ENCODE measurements at places on chromosomes 1 and 21.

GRCh38 chr1:209484429-209484828 lies 99.1 kb upstream of the CAMK1G start:
- no peak overlapping the region for H3K27ac ChIP-seq
- no peaks in the 10 kb centered on the region for H3K4me1 ChIP-seq
- H3K4me3 ChIP-seq = no peak overlapping the region
- no peak for DNase-seq
- H3K27me3 ChIP-seq = no peaks in the 10 kb centered on the region

GRCh38 chr1:67632356-67632755 lies 52.6 kb upstream of the GADD45A start:
- no peak for DNase-seq
- no peaks in the 10 kb centered on the region for H3K36me3 ChIP-seq
- H3K27ac ChIP-seq = no peak overlapping the region
- H3K27me3 ChIP-seq = no peaks in the 10 kb centered on the region

DNA sequence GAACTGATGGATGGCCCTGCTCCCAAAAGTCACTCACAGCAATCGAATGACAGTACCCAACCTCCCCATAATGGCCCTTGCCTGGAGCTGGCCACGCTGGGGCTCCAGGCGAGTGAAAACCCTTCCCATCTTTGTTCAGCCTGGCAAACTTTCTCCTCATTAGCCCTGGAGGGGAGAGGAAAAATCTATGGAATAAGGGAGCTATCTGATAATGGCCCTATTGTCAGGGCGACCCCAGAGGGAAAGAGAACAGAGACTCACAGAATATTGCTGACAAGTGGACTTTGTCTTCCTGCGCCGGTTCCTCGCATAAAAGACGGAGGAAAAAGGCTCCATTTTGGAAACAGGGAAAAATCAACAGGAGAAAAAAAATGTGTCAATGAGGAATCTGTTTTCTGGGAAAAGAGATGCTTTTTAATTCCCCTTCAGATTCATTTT lies 13.0 kb upstream of the ARHGEF16 start:
- H3K27ac ChIP-seq = no peak overlapping the region
- no peaks in the 10 kb centered on the region for H3K27me3 ChIP-seq
- H3K36me3 ChIP-seq = no peaks in the 10 kb centered on the region
- no peak overlapping the region for H3K4me3 ChIP-seq
- no peaks in the 10 kb centered on the region for H3K4me1 ChIP-seq

- H3K27me3 ChIP-seq = no peaks in the 10 kb centered on the region
- DNase-seq = no peak
- no peak overlapping the region for H3K4me3 ChIP-seq
- H3K4me1 ChIP-seq = no peaks in the 10 kb centered on the region
- no peak overlapping the region for H3K27ac ChIP-seq
- H3K36me3 ChIP-seq = no peaks in the 10 kb centered on the region
These were observed 92.2 kb upstream of the KCTD3 start for GRCh38 chr1:215474940-215475339.

DNA sequence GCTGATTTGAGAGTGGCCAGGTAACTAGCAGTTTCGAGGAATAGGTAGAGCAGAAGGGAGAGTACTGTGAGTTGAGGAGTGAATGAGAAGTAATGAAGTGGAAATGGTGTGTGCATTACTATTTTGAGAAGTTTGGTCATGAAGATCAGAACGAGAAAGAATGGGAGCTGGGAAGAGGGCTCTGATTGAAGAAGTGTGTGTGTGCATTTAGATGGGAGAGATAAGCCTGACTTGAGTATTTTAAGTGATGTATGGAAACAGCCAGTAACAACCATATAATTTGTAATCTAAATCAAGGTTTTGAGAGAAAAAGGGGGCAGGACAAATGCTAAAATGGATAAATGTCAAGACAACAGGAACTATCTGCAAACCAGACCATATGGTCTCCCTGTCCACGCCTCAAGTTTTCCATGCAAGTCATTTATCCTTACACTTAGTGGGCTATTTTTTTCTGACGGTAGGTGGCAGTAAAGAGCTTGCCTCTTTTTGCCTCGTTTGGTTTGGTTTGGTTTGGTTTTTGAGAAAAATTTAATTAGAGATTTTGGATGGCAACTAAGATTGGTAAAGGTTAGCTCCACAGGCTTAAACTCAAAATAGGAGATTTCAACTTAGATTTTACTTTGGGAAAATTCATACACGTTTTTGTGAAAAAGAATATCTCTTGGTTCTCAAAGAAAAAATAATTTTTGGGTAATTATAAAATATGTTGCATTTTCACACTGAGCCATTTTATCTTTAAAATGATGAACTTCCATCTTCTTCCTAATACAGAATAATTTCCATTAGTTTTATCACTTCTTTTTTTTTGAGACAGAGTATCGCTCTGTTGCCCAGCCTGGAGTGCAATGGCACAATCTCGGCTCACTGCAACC lies 9.5 kb upstream of the B3GALNT2 start:
- H3K27me3 ChIP-seq = no peaks in the 10 kb centered on the region
- no peak overlapping the region for H3K4me3 ChIP-seq
- no peak overlapping the region for H3K27ac ChIP-seq
- H3K4me1 ChIP-seq = no peaks in the 10 kb centered on the region
- H3K36me3 ChIP-seq = no peaks in the 10 kb centered on the region

DNA sequence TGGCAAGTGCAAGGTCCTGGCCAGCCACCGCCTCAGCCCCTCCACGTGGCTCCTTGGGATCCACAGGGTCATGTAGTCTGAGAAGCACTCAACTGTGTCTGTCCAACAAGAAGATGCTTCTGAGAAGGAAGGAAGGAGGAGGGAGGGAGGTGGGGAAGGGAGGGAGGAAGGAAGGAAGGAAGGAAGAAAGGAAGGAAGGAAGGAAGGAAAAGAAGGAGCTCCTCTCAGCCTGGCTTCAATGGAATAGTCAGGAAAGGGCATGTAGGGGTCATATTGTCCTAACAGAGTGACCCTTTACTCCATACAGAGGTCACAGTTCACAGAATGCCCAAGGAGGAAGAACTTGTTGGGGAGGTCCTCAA lies 42.5 kb upstream of the TARDBP start:
- H3K27ac ChIP-seq = no peak overlapping the region
- no peaks in the 10 kb centered on the region for H3K27me3 ChIP-seq
- no peaks in the 10 kb centered on the region for H3K4me1 ChIP-seq
- no peak overlapping the region for H3K4me3 ChIP-seq
- no peaks in the 10 kb centered on the region for H3K36me3 ChIP-seq

DNA sequence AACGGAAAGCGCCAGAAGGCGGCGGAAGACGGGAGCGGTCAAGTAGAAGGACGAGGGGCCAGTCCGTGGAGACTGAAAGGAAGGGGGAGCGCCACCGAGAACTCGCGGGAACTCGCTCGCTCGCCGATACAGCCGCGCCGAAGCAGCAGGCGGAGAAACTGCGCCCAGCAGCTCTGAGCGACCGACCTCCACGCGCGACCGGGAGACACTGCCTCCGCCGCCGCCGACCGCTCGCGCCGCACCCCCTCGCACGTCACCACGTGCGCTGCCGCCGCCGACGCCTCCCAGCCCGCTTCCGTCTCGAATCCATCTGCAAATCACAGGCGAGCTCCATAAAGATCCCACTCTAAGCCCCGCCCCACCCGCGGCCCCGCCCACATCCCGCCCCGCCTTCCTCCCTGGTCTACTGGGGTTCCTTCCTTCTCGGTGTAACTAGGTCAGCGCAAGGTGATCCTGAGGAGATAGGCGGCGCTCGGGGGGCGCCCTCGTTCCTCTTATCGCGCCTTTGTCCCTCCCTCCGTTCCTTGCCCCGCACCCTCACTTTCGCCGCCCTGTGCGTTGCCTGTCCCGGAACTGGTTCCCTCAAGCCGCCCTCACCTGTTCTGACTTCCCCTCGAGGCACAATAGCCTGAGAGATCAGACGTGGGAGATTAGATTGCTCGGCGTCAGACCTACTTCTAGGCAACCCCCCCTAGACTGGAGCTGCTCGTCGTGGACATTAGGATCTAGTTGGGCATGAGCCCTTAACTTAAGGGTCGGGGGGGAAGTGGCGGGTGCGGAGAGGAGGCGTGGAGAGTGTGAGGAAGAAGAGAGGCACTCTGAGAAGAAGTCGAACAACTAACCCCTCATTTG lies at the start of gene IVNS1ABP:
IVNS1ABP (minus strand) TSS at position 210 of the 852 bp plus-strand sequence. CDS start 7,750 bp downstream, outside the sequence.
- peak within 1 kb of the TSS; percentile 98 for H3K27ac ChIP-seq
- DNase-seq = peak; percentile 86
- H3K4me1 ChIP-seq = peaks cover 17% of the 10 kb centered on the region
- H3K36me3 ChIP-seq = no peaks in the 10 kb centered on the region
- H3K27me3 ChIP-seq = no peaks in the 10 kb centered on the region
- peak within 1 kb of the TSS; percentile 98 for H3K4me3 ChIP-seq

DNA sequence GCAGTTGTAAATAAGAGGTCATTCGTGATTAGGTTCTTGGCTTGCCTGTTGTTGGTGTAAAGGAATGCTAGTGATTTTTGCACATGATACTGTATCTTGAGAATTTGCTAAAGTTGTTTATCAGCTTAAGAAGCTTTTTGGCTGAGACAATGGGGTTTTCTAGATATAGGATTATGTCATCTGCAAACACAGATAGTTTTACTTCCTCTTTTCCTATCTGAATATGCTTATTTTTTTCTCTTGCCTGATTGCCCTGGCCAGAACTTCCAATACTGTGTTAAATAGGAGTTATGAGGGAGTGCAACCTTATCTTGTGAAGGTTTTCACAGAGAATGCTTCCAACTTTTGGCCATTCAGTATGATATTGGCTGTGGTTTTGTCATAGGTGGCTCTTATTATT lies 576.1 kb upstream of the RGS18 start:
- DNase-seq = no peak
- H3K4me3 ChIP-seq = no peak overlapping the region
- no peaks in the 10 kb centered on the region for H3K36me3 ChIP-seq
- H3K27ac ChIP-seq = no peak overlapping the region

DNA sequence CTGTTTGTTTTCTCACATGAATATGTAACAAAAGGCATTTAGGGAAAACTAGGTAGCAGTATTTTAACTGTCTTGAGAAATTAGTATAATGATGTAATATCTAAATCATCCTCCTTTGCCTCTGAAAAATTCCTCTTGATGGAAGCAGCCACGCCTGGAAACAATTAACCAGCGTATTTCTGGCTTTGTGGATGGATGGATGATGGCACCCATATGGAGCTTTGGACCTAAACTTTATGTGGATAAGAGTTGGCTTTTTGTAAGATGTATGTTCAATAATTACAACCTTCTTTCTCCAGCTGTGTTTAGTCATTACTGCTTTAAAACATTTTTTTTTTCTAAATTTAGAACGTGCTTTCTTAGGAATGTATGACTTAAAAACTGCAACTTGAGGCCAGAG lies 12.7 kb downstream of the CDCA8 start:
- DNase-seq = no peak
- no peaks in the 10 kb centered on the region for H3K36me3 ChIP-seq
- no peak overlapping the region for H3K4me3 ChIP-seq
- H3K27ac ChIP-seq = no peak overlapping the region
- no peaks in the 10 kb centered on the region for H3K27me3 ChIP-seq

GRCh38 chr1:15280416-15280815 lies 33.4 kb downstream of the FHAD1 start:
- no peak for DNase-seq
- H3K27me3 ChIP-seq = no peaks in the 10 kb centered on the region

DNA sequence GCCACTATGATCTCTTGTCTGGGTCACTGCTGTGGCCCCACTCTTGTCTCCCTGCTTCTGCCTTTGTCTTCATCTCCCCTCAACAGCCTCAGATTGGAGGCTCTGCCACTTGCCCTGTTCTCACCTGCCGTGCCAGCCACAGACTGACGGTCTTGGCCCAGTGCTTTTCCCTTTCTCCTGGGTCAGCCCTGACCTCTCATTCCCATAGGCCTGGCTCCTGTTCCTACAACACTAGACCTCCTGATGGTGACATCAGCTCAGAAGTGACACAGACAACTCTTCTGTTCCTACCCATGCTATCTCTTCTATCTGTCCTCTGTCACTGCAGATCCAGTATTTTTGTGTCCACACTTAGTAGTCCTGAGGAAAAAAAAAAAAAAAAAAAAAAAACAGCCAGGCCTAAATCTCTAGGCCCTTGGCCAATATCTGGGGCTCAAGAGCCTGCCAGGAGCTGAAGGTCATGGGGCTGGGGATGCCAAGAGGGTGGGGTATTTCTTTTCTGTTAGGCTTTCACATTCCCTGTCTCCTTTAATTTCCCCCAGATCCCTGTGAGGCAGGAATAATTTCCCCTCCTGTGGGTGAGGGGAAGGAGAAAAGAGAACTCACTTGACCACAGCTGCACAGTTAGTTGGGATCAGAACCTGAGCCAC lies 42.0 kb upstream of the FOXO6 start:
- peak overlapping the region; percentile 83 for H3K27ac ChIP-seq
- H3K36me3 ChIP-seq = no peaks in the 10 kb centered on the region
- H3K4me1 ChIP-seq = peaks cover 21% of the 10 kb centered on the region

GRCh38 chr1:11391886-11392285 lies 87.1 kb upstream of the DISP3 start:
- no peak overlapping the region for H3K4me3 ChIP-seq
- DNase-seq = no peak
- no peaks in the 10 kb centered on the region for H3K36me3 ChIP-seq
- no peak overlapping the region for H3K27ac ChIP-seq
- H3K27me3 ChIP-seq = no peaks in the 10 kb centered on the region

- no peak overlapping the region for H3K4me3 ChIP-seq
- no peaks in the 10 kb centered on the region for H3K36me3 ChIP-seq
- H3K27me3 ChIP-seq = no peaks in the 10 kb centered on the region
- H3K4me1 ChIP-seq = peaks cover 3% of the 10 kb centered on the region
These were observed 23.5 kb downstream of the DIPK1A start for GRCh38 chr1:92937731-92938130.

GRCh38 chr1:225388372-225388771 lies 39.5 kb downstream of the LBR start:
- H3K4me3 ChIP-seq = no peak overlapping the region
- no peaks in the 10 kb centered on the region for H3K27me3 ChIP-seq
- no peak for DNase-seq
- H3K36me3 ChIP-seq = no peaks in the 10 kb centered on the region

GRCh38 chr1:53918343-53918742 lies 24.4 kb downstream of the DIO1 start:
- no peak overlapping the region for H3K4me3 ChIP-seq
- no peak overlapping the region for H3K27ac ChIP-seq
- peaks cover 19% of the 10 kb centered on the region for H3K36me3 ChIP-seq
- H3K4me1 ChIP-seq = peaks cover 2% of the 10 kb centered on the region

- no peaks in the 10 kb centered on the region for H3K4me1 ChIP-seq
- H3K36me3 ChIP-seq = no peaks in the 10 kb centered on the region
- no peak overlapping the region for H3K4me3 ChIP-seq
- H3K27me3 ChIP-seq = no peaks in the 10 kb centered on the region
- no peak overlapping the region for H3K27ac ChIP-seq
- DNase-seq = no peak
These were observed 443.4 kb upstream of the RGS18 start for GRCh38 chr1:191714845-191715244.

DNA sequence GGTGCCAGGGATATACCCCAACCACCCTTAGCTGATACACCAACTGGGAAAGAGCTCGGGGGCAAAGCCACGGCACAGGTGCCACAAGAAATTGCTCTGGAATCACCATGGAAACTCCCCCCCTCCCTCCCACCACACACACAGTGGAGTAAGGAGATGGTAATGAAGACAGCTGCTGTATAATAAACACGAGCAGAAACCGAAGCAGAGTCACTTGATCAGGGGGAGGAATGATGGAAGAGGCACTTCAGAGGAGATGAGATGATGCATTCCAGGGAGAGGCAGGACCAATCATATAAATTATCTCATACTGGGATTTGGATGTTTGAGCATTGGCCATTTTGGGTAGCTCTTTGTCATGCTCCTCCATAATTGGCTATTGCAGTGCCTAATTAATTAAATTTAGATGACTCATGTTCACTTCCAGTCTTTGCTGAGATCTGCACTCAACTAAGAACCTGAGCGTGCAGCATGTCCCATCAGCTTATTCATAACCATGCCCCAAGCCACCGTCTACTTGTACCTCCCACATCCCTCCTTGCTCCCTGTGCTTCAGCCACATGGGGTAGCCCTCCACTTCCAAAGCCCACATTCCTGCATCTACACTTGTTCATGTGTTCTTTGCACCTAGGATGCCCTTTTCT lies 189.5 kb downstream of the ZSCAN20 start:
- H3K27ac ChIP-seq = no peak overlapping the region
- no peaks in the 10 kb centered on the region for H3K4me1 ChIP-seq
- no peaks in the 10 kb centered on the region for H3K36me3 ChIP-seq
- H3K4me3 ChIP-seq = no peak overlapping the region
- no peaks in the 10 kb centered on the region for H3K27me3 ChIP-seq

All from ascending aorta (tissue), 2 donors.